ENCODE measurements at places on chromosomes 12 and 14. TPM values are rescaled to one million over a fixed set of nuclear protein-coding genes. Genes with fewer than 3 reads are reported as not detected.
A peak's percentile ranks its signal among the peaks of the same experiment; 100 is the strongest.

GRCh38 chr14:24207625-24208024 is 2.1 kb downstream of the TSSK4 start:
- DNase-seq, result no peak

DNA sequence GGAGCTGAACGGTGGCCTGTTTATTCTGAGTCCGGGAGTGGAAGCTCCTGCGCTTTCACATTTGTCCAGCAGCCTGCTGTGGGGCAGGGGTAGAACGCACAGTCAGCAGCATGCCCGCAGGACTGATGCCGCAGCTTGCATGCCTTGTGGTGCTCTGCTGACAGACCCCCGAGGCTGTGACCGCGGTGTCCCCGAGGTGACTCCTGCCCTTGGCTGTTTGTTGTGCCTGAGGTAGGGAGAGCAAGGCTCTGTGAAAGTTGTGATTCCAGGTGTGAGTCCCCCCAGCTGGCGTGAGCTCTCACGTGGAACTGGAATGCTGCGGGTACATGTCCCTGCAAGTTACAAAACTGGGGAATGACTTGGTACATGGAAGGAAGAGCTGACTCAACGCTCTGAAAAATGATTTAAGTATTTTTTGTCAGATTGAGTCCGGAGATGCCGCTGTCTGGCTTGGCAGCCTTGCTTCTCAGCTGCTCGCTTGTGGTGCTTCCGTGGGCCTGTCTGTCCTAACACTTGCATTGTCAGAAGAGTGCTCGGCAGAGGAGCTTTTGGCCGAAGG is 18.1 kb downstream of the MLXIP start:
- no peak for DNase-seq

Gene DEGS2
- not detected for total RNA-seq

Gene IL26
- total RNA-seq, result 0.64 TPM

DNA sequence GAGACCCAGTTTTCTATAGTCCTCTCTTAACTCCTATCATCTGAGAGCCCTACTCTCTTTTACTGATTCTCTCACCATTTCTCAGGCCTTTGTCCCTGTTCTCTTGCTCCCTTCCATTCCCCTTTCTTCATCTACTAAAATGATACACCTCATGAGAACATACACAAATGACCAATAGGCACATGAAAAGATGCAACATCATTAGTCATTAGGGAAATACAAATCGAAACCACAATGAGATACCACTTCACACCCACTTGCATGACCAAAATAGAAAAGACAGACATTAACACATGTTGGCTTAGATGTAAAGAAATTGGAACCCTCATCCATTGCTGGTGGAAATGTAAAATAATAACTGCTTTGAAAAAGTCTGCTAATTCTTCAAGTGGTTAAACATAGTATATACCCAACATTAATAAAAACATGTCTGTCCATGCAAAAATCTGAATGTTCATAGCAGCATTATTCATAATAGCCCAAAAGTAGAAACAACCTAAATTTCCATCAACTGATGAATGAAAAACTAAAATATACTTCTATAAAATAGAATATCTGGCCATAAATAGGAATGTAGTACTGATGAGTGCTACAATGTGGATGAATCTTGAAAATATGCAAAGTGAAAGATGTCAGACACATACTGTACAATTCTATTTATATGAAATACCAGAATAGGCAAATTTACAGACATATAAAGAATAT is 66.0 kb downstream of the DENND5B start:
- no peak for DNase-seq

GRCh38 chr14:89485264-89485663 is 68.2 kb upstream of the FOXN3 start:
- no peak for DNase-seq

DNA sequence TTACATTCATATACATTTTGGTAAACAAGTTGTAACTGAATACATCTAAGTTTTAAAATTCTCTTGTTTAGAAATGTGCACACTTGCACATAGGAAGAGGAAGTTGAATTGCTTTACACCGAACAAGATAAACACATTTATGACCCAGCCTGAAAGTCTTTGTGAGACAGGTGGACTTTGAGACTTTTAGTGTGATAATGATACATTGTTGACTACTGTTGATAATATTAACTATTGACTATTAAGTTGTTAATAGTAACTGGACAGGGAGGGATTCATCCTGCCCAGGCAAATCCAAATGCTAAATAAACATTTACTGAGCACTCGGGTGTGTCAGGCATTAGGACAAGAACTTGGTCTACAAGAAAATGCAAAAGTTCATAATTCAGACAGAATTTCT is 68.0 kb downstream of the AVPR1A start:
- DNase-seq, result no peak

DNA sequence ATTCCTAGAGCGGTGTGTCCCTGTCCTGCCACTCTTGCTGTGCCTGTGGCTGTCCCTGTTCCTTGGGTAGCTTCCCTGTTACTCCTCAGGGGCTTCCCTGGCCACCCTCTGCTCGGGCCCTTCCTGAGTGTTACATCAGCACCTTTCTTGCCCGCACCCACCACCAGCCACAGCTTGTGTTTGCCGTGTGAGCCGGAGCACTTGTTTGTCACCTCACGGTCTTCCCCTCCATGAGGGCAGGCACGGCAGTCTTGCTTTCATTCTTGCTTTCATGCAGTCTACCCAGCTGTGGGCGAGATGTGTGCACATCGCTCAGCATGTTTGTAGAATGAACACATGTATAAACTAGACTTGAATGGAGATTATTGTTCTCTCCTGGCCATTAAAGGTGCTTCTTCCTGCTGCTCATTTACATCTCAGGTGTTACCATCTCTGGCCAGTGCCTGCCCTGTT is 42.0 kb downstream of the TRAF3 start:
- DNase-seq, result no peak

GRCh38 chr12:6764011-6764828 is 1.9 kb upstream of the PTMS start:
- DNase-seq, result peak; percentile 98
